ENCODE measurements at places on chromosomes 5 and 9. TPM values are rescaled to one million over a fixed set of nuclear protein-coding genes. Genes with fewer than 3 reads are reported as not detected.

FLT4 gene
- not detected for total RNA-seq

- no peak for DNase-seq
Observed at GRCh38 chr9:110244616-110245015, 11.7 kb downstream of the TXN start.

- DNase-seq, result no peak
Observed at GRCh38 chr9:6413365-6414246, 607 bp downstream of the UHRF2 start.

- no peak for DNase-seq
Observed at GRCh38 chr9:121286973-121287741, 19.2 kb downstream of the GSN start.

GRCh38 chr9:13190040-13190439 is 89.5 kb downstream of the MPDZ start:
- no peak for DNase-seq

ADRB2 gene
- 3.2 TPM for total RNA-seq

NTRK2 gene
- 0.10 TPM for total RNA-seq

DNA sequence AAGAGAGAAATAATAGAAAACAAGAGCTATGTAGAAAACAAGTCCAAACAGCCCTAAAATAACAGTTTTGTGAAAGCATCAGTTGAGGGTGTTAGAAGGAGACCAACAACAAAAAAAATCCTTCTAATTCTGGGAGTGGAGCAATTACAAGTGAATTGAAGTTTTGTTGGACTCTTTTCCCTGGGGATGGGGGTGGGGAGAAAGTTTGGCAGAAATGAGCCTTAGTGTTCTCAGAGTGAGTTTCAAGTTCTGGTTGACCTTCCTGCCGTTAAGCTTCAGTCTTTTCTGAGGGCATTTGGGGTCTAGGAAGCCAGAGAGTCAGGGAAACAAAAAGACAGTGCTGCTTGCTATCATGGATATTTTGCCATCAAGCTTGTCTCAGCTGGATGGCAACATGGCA is 106.3 kb upstream of the TRIM32 start:
- DNase-seq, result no peak

DNA sequence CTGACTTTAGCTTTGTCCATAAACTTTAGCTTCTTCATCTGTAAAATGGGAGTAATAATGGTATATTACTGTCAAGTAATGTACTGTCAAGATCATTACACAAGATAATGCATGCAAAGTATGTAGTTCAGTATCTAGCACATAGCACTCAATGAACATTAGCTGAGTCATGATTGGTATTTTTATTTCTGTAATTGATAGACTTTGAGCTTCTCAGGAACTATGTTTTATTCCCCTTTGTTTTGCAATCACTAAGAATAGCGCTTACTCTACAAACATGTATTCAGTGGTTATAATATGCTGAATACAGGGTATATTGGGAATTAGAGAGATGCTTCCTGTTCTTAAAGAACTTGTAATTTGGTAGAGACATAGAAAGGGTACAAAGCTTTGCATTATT is 142.3 kb upstream of the KLF9 start:
- DNase-seq, result no peak

DNA sequence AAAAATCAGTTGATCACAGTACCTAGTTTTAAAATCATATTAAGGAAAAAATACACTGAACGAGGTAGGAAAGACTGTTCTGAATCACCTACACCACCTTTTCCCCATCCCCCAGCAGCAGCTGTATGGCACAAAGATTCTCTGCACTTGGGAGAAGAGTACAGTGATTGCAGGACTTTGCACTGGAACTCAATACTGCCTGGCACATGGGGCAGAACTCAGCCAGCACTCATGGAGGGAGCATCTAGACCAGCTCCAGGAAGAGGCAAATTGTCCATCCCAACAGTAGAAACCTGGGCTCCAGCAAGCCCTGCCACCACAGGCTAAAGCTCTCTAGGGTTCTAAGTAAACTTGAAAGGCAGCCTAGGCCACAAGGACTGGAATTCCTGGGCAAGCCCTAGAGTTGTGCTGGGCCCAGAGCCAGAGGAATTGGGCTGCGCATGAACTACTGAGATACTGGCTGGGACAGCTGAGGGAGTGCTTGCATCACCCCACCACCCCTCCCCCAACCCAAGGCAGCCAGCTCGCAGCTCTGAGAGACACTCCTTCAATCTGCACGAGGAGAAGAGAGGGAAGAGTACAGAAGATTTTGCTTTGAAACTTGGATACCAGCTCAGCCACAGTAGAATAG is 654.4 kb upstream of the CDH6 start:
- DNase-seq, result no peak

DNA sequence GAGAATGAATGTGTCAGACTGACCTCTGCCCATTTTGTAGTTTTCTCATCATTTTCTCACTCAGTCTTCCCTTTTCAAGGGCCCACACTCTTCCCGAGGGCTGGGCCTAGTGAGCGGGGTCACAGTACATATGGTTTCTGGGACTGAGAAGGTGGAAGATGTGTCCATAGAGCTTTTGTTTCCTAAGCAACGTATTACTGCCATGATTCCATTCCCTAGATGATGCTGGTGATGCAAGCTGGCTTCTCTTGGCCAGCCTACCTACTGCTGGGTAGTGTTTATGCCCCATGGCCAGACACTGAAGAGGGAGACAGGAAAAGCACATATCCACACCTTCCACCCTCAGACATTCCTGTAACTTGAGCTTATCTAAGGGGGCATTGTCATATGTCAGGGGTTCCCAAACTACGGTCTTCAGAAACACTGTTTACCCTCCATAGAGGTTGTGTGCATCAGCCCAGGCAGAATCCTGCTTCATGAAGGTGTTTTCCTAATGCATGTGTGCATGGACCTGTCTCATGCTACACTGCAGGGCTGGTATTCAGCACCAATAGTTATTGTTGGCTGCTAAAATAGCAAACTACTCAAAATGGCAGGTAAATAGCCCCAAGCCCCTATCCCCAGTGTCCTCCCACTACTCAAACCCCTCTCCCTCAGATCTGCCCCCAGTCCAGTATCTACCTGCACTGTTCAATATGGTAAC is 9.5 kb downstream of the IRF1 start:
- no peak for DNase-seq

ADAMTS13 gene
- total RNA-seq, result 1.9 TPM

- no peak for DNase-seq
Observed at GRCh38 chr9:36985061-36985768, 48.9 kb downstream of the PAX5 start.

DMGDH gene
- not detected for total RNA-seq

DNA sequence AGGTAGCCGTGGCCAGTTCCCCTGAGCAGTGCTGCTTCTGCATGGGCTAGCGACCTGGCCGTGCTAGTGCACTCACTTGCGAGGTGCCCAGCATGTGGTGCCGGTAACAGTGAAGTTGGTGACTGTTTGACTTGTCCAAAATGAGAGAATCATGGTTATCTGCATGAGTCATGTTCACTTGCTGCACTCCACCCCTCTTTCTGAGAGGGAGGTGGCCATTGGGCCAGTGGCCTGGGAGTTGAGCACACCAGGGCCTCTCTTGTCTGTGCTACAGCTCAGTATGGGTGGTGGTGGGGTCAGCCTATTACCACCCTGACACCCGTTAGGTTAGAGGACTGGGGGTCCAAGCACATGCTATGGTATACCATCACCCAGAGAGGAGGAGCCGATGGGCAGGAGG is 55.4 kb upstream of the GARNL3 start:
- no peak for DNase-seq

DNA sequence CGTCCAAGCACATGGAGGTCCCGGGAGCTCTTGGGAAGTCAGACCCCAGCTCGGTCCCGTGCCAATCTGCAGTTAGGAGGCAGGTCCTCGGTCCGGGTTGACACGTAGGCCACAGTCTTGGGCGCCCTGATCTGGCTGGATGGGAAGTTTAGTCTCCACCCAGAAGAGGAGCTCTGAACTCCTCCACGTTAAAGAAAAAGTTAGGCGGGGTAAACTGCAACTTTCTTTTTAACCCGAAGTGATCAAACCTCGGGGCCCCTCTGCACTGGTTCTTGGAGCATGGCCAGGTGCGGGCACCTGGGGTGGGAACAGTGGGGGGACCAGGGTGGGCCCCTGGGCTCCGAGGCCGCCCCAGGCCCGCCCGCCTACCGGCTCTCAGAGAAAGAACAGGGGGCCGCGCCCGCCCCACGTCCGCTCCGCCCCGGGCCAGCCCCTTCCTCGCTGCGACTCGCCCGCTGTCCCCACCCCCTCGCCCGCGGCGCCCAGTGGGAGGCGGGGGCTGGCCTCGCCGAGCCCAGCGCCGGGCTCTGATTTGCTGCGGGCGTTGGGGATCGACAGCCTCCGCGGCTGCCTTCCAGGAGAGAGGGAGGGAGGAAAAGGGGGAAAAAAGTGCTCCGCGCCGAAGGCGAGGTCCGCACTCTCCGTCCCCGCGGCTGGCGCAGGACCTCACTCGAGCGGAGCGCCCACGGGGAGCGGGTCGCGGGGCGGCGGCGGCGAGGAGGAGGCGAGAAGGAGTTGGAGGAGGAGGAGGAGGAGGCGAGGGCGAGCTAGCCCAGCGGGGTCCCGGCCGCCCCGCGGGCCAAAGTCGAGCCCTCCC is at the start of gene COL5A1:
Gene COL5A1 (plus strand): TSS at position 631 of the 817 bp plus-strand sequence. CDS start 385 bp downstream, outside the sequence.
- peak; percentile 32 for DNase-seq

- DNase-seq, result no peak
Observed at GRCh38 chr9:114025760-114026159, 52.3 kb downstream of the AMBP start.

- no peak for DNase-seq
Observed at GRCh38 chr5:112034421-112034979, 277.5 kb upstream of the NREP start.

GRCh38 chr5:6681682-6682081 is 31.6 kb upstream of the TENT4A start:
- DNase-seq, result no peak

PCDHA4 gene
- total RNA-seq, result not detected

GRCh38 chr9:70616228-70616990 is 202.0 kb upstream of the KLF9 start:
- DNase-seq, result no peak

DNA sequence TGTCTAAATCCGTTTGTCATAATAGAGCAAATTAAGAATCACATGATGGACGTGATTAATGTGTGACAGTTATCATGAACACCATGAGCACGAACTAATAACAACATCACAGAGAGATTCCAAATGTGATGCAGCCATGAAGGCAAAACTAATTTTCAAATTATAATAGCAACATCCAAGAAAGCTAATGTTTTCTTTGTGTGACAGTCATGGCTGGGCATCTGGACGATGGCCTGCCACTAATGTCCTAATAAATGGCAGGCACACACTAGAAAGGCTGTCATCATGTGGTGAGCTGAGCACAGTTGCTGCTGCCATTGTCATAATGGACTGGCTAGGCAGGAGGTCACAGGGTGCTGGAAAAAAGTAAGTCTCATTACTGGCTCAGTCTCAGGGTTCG is 280.0 kb upstream of the EFNA5 start:
- no peak for DNase-seq

STX17 gene
- total RNA-seq, result 39.2 TPM

DNA sequence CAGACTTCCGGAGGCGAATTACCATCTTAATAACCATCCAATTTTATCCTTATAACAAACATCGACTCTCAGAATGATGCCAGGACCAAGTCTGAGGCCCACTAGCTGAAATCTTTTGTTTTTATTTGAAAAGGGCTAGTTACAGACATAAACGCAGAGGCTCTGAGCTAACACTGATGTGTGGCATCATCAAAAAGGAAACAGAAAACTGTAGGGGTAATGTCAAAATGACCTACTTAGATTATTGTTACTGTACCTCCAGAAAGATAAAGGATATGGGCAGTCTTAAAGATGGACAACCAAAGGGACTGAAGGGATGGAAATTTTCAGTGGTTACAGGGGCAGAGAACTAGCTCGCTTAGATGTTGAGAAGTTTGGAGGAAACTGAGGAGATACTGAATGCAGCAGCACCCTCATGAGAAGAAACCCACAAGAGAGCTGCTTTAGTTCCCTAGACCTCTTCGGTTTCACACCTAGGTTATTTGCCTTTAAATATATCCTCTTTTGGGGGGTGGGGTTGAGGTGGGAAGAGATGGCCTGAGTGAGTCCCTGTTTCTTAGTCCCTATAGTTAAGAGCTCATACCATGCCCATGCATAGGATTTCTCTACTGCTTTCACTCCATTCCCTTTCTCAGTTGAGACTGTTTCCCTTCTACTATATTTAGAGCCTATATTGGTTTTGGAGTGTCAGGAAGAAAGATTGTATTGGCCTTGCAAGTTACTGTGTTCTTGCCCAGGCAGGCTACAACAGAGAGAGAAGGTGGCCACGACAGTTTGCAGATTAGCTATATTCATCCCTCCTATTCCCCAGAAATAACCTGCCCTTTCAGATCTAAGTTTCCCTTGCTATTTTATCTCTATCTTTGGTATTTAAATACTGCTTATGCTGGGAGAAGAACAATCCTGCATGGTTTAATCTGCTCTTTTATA is 320.4 kb upstream of the EFNA5 start:
- no peak for DNase-seq

GFI1B gene
- total RNA-seq, result 0.07 TPM

- DNase-seq, result no peak
Observed at GRCh38 chr9:87250205-87250604, 247.5 kb upstream of the DAPK1 start.

DNA sequence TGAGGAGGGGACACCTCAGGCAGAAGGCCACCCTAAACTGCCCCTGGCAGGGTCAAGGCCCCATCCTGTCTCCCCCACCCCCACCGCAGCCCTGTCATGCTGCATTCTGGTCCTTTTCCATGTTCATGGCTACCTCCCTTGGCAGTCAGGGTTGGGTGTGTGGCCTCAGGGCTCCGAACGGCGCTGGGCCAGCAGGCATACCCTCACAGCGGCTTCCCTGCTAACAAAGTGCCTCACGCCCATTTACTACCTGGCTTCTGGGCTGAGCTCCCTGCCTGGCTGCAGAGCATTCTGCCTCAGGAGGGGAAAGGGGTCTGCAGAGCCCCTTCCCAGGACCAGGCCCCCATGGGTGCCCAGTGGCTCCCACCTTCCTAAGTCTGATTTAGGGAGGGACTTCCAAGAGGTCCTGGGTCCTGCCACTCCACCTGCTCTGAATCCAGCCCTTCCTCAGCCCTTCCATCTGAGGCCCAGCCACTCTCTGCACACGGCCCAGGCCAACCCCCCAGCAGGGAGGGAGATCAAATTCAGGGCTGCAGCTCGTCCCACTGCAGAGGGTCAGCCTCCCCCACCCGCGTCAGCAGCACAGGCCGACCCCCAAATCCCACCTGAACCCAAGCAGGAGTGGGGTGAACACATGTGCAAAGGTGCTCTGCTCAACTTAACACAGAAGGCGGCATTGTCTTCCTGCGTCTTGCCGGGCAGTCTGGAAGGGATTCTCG is 115.9 kb upstream of the PHYKPL start:
- no peak for DNase-seq

IFNK gene
- not detected for total RNA-seq

BDP1 gene
- total RNA-seq, result 46.2 TPM

GRCh38 chr5:173648308-173648866 is 31.9 kb upstream of the BOD1 start:
- DNase-seq, result no peak

DPYSL3 gene
- not detected for total RNA-seq

IL4 gene
- total RNA-seq, result not detected

DNA sequence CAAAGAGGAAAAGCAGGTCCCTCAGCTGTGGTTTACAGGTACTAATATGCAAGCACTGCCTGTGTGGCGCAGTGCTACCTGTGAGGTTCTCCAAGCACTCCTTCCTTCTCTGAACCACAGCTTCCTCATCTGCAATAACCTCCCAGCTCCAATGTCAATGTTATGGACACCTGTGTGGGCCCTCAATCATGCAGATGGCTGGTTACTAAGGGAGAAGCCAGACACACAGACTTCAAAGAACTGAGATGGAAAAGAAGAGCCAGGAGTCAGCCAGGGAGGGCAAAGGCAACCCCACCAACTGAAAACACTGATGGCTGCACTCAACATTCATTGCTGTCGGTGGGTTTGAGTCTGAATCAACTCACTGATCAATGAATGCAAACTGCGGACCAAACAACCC is 77.7 kb downstream of the NR6A1 start:
- DNase-seq, result no peak

- DNase-seq, result no peak
Observed at GRCh38 chr9:2700909-2701550, 16.3 kb upstream of the KCNV2 start.
